ENCODE measurements at places on chromosomes 6 and 20.

GRCh38 chr6:156559162-156559690, 218.0 kb upstream of the ARID1B start:
- no peak for DNase-seq

DNA sequence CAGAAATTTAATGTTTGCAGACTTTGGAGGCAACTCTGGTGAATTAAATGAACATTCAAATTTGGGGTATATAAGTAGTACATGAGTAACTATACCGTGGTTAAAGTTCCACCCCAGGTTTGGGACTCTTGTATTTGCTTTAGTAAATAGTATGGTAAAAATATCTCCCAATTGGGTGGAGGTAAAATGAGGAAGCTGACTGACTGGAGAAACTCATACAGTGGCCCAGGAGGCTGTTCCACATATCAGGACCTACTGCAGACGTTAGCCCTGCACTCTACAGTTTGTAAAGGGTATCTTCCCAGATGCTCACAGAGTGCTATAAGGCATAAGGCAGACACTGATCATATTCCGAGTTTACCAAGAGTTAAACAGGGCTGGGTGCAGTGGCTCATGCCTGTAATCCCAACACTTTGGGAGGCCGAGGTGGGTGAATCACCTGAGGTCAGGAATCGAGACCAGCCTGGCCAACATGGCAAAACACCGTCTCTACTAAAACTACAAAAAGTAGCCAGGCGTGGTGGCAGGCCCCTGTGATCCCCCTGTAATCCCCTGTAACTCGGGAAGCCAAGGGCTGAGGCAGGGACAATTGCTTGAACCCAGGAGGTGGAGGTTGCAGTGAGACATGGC, 53.7 kb downstream of the CPXM1 start:
- no peak for DNase-seq

- no peak for DNase-seq
These were observed 83.1 kb downstream of the KCNB1 start for GRCh38 chr20:49399329-49399728.

DNA sequence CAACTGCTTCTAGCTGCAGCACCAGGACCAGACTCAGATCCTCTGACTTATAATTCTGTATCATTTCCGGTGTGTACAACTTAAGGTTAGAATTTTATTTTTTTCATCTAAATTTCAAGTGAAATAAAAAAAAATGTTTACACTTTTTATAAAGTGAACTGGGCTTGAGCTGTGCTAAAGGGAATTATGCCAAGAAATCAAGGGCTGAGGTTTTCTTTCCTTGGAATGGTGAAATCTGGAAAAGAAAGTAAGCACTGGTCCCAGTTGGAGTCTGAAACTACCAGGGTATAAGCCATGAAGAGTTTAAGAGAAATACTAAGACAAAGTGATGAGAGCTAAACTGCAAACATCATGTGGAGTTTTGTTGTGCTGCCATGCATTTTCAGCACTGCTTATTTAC, 21.7 kb upstream of the FYN start:
- DNase-seq: no peak

- no peak for DNase-seq
These were observed 147.8 kb downstream of the TBC1D7 start for GRCh38 chr6:13180538-13180937.

DNA sequence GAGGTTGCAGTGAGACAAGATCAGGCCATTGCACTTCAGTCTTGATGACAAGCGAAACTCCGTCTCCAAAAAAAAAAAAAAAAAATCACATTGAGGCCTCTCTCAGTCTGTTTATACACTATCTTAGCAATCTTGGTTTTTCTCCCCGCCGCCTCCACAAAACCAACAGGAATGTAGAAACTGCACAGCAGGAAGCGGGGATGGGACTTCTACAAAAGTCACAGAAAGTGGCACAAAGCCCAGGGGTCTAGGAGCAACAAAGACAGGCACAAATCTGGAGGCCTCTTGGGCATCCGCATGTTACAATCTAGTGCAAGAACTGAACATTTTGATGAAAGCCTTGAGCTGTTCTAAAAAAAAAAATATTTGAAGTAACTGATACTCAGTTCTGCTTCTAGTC, 48.6 kb downstream of the KDM1B start:
- DNase-seq: no peak

DNA sequence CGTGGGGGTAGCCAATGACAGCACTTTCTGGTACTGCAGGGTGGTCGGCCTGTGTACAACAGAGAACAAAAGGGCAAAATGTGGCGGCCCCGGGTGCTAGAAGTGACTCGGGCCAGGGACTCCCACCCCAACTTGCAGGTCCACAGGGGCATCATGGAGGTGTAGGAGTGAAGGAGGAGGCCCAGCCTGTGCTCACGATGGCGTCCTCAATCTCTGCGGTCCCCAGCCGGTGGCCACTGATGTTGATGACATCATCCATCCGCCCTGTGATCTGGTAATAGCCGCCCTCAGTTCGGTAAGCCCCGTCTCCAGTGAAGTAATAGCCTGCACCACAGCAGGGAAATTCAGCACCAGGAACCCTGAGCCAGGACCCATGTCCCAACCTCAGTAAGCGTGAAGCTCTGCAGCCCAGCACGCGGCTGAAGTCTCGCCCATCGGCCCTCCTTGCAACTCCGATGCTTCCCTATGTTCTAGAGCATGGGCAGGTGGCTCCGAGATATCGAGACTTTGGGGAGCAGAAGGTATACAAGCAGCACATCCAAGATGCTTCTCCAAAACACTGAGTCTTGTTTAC, 20.2 kb upstream of the APMAP start:
- DNase-seq: no peak

GRCh38 chr6:18044108-18044783, 56.8 kb upstream of the KIF13A start:
- DNase-seq: no peak

GRCh38 chr6:135797361-135797760, 54.1 kb upstream of the PDE7B start:
- DNase-seq: no peak

- DNase-seq: no peak
These were observed 21.2 kb upstream of the NOP56 start for GRCh38 chr20:2631228-2631627.

DNA sequence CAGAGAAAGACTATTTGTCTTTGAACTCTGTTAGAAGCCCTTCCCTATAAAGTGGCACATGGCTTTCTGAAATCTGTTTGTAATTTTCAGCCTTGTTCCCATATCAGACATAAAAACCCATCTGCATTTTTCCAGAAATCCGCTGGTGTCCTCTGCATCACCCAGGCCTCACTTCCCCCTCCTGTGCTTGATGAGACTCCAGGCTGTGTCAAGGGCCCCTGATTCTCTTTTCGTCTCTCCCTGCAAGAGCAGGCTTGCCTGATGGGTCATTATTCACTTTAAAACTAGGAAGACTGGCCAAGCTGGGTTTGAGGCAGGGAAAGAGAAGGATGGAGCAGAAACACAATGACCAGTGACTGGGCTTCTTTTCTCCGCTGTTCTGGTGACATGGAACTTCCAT, 10.6 kb upstream of the PROKR2 start:
- no peak for DNase-seq

DNA sequence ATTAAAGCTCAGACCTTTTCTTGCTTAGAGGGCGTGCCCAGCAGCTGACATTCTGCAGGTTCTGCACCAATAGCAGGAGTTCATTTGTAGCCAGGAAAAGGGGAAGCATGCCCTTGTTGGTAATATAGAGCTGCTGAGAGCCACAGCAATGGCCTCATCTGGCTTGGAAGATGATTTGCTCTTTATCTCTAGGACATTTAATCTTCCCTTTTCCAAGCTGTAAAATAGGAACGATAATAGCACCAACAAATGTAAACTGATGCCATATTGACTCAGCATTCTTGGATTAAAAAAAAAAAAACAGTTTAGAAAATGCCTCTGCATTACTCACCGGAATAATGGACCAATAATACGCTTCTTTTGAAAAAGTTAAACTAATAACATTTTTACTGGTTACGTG, 93.4 kb upstream of the SLC2A12 start:
- no peak for DNase-seq

DNA sequence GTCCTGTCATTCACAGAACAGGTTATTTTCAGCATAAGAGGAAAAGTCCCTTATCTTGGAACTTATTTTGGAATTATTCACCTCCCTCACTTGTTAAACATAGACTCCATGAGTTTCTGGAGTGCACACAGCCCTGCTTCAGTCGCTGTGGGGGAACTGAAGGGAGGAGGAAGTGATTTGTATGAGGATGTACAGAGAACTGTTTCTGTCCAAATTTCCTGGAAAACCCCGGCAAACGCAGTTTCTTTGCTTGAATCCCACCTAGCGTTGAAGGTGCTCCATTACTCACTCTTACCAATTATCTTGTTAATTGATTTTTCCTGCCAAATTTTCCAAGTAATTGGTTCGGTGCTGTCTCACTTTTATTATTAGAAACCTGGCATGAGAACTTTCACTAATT, 78.0 kb upstream of the AGPAT4 start:
- no peak for DNase-seq

DNA sequence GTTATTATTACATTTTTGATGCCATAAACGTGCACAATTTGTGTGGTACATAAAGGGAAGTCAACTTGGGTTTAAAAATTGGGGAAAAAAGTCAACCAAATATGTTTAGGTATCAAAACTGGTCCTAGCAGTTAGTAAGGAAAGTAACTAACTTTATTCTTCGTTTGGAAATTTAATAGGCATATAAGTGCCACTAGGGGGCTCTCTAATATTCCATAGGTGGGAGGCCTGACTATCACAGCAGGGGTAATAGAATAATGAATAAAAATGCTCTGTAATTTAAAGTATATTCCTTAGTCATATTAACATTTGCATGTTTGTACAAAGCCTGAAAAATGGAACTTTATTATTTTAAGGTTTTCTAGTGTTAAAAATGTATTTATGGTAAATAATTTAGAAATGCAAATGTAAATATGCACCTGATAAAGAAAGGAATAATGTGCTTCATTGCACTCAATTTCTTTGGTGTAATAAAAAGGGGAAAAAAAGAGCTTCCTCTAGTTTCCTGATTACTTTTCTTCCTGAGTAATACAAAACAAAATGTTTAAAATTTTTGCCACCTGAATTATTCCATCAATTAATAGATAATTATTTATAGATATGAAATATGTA, 125.7 kb upstream of the HDAC2 start:
- DNase-seq: no peak

DNA sequence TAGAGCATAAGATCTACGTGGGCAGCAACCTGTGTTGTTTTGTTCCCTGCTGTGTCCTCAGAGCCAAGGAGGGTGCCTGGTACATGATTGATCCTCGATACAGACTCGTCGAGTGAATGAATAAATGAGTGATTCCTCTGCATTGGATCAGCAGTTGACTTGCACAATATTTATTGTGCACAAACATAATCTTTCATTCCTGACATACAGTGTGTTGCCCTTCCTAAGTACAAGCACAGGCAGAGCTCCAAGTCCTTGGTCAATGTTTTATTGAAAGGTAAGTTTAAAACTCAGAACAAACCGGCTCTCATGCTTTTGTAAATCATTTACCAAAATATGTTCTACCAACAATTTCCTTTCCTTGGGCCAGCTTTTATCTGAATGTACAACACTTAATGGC, 57.4 kb downstream of the STMND1 start:
- DNase-seq: no peak

DNA sequence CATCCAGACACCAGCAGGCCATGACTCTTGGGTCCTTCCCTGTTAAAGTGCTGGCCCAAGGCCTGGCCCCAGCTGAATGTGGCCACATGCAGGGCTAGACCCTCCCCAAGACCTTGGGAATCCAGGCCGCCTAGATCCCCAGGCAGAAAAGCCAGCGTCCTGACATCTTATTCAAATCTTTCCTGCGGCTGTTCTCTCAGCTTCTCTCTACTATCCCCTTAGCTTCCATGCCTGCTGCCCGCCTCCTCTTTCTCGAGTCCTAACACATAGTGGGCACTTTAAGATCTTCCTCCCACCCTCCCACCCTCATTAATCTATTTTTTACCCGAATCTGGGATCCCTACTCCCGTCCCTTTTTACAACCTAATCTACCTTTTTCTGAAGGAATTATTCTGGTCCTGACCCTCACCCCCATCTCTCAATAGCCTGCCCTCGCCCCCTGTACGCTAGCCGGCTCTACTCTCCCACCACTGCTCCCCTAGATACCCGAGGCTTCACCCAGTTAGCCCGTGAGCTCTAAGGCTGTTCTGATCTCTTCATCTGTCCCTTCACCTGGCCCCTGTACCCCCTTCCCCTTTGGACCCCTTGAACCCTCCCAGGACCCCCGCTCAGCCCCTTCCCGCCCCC, at the start of gene CCHCR1:
Gene CCHCR1 (minus strand): TSS at position 290 of the 627 bp plus-strand sequence. CDS start 202 bp downstream, at position 88.
- DNase-seq: no peak

GRCh38 chr6:127222418-127222817, 44.2 kb upstream of the RNF146 start:
- no peak for DNase-seq

- no peak for DNase-seq
These were observed 4.4 kb upstream of the KCNS1 start for GRCh38 chr20:45105317-45105716.

GRCh38 chr20:43691928-43692524, 25.1 kb downstream of the MYBL2 start:
- DNase-seq: peak; percentile 75

- DNase-seq: no peak
These were observed 670.2 kb downstream of the RFPL4B start for GRCh38 chr6:113017353-113017752.

DNA sequence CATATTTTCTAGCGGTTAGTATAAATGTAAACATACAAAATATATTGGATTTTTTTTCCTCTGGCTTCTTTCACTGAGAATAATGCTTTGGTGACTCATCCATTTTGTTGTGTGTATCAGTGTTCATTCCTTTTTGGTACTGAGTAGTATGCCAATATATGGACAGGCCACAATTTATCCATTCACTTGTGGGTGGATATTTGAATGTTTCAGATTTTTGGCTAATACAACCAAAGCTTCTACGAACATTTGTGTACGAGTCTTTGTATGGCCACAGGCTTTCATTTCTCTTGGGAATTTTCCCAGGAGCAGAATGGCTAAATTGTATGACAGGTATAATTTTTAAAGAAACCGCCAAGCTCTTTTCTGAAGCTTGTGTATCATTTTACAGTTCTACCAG, 677.5 kb downstream of the HDGFL1 start:
- no peak for DNase-seq

DNA sequence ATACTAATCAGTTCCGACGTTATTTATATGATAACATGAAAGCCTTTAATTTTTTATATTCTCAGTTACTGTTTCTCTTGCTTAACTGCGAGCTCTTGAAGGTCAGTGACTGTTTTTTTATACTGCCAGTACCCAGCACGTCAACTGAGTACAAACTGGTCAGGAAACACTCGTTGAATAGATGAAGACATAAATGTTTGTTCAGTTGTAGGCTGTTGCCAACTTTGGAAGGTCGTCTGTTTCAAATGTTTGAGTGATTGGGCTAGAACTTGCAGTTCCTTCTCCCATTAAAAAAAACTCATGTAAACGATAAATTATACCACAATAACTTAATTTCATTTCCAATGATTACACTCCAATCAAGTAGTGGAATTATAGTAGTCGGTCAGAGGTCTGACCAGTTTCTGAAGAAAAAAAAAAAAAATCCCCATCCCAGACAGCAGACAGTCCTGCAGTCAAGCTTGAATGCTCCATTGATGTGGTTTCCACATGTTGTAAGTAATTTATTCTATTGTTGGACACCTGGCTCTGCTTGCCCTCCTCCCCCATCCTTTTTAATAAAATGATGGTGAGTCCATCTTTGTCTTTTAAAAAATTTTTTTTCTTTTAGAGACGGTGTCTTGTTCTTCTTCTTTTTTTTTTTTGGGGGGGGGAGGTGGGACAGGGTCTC, 81.1 kb downstream of the SASH1 start:
- no peak for DNase-seq

- no peak for DNase-seq
These were observed 169.5 kb upstream of the RIPOR2 start for GRCh38 chr6:25105070-25105925.

- DNase-seq: no peak
These were observed 75.0 kb downstream of the ELOVL4 start for GRCh38 chr6:79872303-79872702.
